ENCODE measurements at places on chromosomes 6 and 20.

DNA sequence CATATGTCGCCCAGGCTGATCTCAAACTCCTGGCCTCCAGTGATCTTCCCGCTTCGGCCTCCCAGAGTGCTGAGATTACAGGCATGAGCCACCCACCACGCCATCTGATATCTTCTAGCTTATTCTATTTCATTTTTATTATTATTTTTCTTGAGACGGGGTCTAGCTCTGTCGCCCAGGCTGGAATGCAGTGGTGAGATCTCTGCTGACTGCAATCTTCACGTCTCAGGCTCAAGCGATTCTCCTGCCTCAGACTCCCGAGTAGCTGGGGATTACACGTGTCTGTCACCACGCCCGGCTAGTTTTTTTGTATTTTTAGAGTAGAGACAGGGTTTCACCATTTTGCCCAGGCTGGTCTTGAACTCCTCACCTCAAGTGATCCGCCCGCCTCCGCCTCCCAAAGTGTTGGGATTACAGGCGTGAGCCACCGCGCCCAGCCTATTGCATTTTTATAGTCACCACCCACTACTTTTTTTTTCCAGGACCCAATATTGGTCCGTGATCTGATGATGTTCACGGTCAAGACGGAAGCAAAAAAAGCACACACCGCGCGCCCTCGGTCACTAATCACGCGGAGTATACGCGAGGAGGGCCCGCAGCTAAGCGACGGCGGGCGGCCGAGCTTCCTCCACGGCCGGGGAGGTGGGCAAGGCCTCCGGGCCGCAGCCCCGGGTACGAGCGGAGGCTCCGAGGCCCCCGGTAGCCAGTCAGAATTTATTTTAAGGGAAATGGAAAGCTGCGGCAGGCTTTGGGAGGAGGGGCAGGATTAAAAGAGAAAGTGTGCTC lies 1.1 kb upstream of the LSM14B start:
- no peak for DNase-seq

- no peak for DNase-seq
Measured at GRCh38 chr6:14635934-14636591, 518.5 kb downstream of the CD83 start.

GRCh38 chr6:81475646-81476045 lies 276.8 kb downstream of the TENT5A start:
- no peak for DNase-seq

GRCh38 chr6:142008781-142009180 lies 123.9 kb upstream of the GJE1 start:
- DNase-seq = no peak

- no peak for DNase-seq
Measured at GRCh38 chr20:33653900-33654596, 8.1 kb upstream of the C20orf144 start.
